ENCODE measurements at places on chromosomes 2 and 18.

- DNase-seq = no peak
Observed at GRCh38 chr18:50310080-50310479, 22.6 kb upstream of the CXXC1 start.

- no peak for DNase-seq
Observed at GRCh38 chr2:174614261-174614660, 16.7 kb upstream of the WIPF1 start.

GRCh38 chr2:9370746-9371145 lies 52.6 kb downstream of the ITGB1BP1 start:
- DNase-seq = no peak

DNA sequence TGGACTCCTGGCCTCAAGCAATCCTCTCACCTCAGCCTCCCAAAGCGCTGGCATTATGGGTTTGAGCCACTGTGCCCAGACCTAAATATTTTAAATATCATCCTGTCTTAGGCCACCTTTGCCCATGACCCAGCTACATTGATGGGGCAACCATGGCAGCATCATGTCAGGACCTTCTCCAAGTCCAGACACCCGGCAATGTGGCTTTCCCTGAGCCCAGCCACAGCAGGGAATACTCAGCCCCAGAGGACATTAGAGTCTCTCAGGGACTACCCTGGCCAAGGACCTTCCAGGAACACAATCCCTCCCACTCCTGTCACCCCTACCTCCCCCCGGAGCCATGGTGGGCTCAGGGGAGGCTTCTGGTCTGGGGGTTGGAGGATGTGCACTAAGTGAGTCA lies 72.8 kb downstream of the SMAD7 start:
- DNase-seq = no peak

GRCh38 chr2:14565666-14566065 lies 66.9 kb upstream of the LRATD1 start:
- no peak for DNase-seq

Data from stimulated activated CD8-positive, alpha-beta memory T cell treated with anti-CD3 and anti-CD28 coated beads, Interleukin-12 subunit alpha, Interleukin-12 subunit beta, amount 100 ng/mL, for 4 hours (primary cell).